ENCODE measurements at places on chromosomes 12 and 14. TPM values are rescaled to one million over a fixed set of nuclear protein-coding genes. Genes with fewer than 3 reads are reported as not detected.

The ANAPC7 gene
- total RNA-seq: 136 TPM

GRCh38 chr12:39205969-39206368 lies 237.0 kb downstream of the KIF21A start:
- DNase-seq: no peak

- no peak for DNase-seq
Measured at GRCh38 chr12:48822711-48823110, 4.4 kb downstream of the CACNB3 start.

GRCh38 chr14:23359167-23359626 lies 5.8 kb downstream of the EFS start:
- no peak for DNase-seq

- peak; percentile 67 for DNase-seq
Measured at GRCh38 chr14:89773644-89774316, 180.8 kb downstream of the EFCAB11 start.

The KRT2 gene
- not detected for total RNA-seq

The CABP1 gene
- 0.14 TPM for total RNA-seq

The MYF5 gene
- not detected for total RNA-seq

The LRRC9 gene
- not detected for total RNA-seq

GRCh38 chr12:33205981-33206380 lies 233.6 kb downstream of the SYT10 start:
- DNase-seq: no peak

The KRT71 gene
- total RNA-seq: not detected

The DBX2 gene
- not detected for total RNA-seq

Measured in Calu3 (cell line).